ENCODE measurements at places on chromosomes 4 and X.

DNA sequence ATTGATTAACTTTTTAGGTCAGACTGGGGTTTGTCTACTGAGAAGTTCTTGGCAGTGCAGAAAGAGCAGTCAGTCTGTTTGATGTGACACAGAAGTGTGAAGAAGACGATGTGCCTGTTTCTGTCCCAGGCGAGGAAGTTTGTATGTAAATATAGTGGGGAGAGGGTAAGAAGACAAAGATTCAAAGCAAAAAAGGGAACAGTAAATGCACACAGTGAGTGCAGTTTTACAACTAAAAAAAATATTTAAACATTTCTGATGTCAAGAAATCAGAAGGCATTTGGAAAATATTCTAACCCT lies 264.9 kb downstream of the RAPGEF2 start:
- DNase-seq, result no peak

GRCh38 chr4:11914406-11914805 lies 485.7 kb upstream of the HS3ST1 start:
- DNase-seq, result no peak

- DNase-seq, result no peak
Measured at GRCh38 chrX:138669693-138670092, 41.8 kb downstream of the FGF13 start.

GRCh38 chr4:26308568-26308967 lies 12.2 kb upstream of the RBPJ start:
- no peak for DNase-seq

GRCh38 chrX:9662148-9662547 lies 103.5 kb downstream of the GPR143 start:
- DNase-seq, result no peak

DNA sequence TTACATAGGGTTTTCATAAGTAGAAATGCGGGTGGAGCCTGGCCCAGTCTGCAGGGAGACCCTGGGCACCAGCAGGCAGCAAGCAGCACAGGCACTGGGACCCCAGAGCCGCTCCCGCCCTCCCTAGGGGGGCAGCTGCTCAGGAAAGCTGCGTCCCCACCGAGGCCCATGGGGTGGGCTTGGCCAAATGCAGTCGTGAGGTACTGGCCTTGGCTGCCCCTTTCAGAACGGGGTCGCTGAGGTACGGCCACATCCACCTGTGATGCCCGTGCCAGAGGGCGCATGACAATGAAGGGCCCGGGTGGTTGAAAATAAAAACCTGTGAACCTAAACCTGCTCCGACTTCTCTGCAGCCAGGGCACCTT lies 16.7 kb downstream of the TMEM175 start:
- no peak for DNase-seq

Measured in activated gamma-delta T cell (primary cell).